A375 (cell line): ENCODE measurements at places on chromosomes 4 and X. TPM values are rescaled to one million over a fixed set of nuclear protein-coding genes. Genes with fewer than 3 reads are reported as not detected.

SASH3 gene
- total RNA-seq = not detected in 2 replicates

SLC26A1 gene
- total RNA-seq = 0.05 TPM in 1 of 2 replicates, not detected in the other

NAA11 gene
- 48.1 and 52.4 TPM in 2 replicates for total RNA-seq

MMRN1 gene
- not detected in 2 replicates for total RNA-seq

USO1 gene
- 46.9 and 51.6 TPM in 2 replicates for total RNA-seq

PPP1R2C gene
- not detected in 2 replicates for total RNA-seq

GPRASP1 gene
- 0.11 and 0.61 TPM in 2 replicates for total RNA-seq

TCEAL6 gene
- total RNA-seq = not detected in 2 replicates

TEX13B gene
- total RNA-seq = not detected in 2 replicates

PTPN13 gene
- total RNA-seq = 12.1 and 13.1 TPM in 2 replicates

MAGEC1 gene
- 0.15 and 0.19 TPM in 2 replicates for total RNA-seq

USP17L10 gene
- total RNA-seq = not detected in 2 replicates

CFAP99 gene
- total RNA-seq = not detected in 2 replicates

GLRA2 gene
- total RNA-seq = not detected in 2 replicates

FOXR2 gene
- 11.8 TPM in 2 replicates for total RNA-seq

GPR82 gene
- total RNA-seq = not detected in 2 replicates

OPN1MW gene
- not detected in 2 replicates for total RNA-seq

TBC1D19 gene
- total RNA-seq = 5.4 and 6.8 TPM in 2 replicates

HSFX4 gene
- total RNA-seq = not detected in 2 replicates

MGAT4D gene
- not detected in 2 replicates for total RNA-seq

TMEM35A gene
- total RNA-seq = not detected in 2 replicates

ERAS gene
- total RNA-seq = not detected in 2 replicates

CPLX1 gene
- total RNA-seq = 0.05 TPM in 1 of 2 replicates, not detected in the other

GAGE12J gene
- 0.57 and 12.5 TPM in 2 replicates for total RNA-seq

STK26 gene
- total RNA-seq = 9.9 and 14.4 TPM in 2 replicates

GYPE gene
- total RNA-seq = not detected in 2 replicates

SRP72 gene
- 138 and 151 TPM in 2 replicates for total RNA-seq

RGN gene
- total RNA-seq = 0.19 TPM in 1 of 2 replicates, not detected in the other

NR0B1 gene
- 0.37 and 0.91 TPM in 2 replicates for total RNA-seq

VCX3B gene
- 31.7 and 34.5 TPM in 2 replicates for total RNA-seq

MAGEA10 gene
- 10.1 and 12.9 TPM in 2 replicates for total RNA-seq

REELD1 gene
- not detected in 2 replicates for total RNA-seq

DSPP gene
- total RNA-seq = not detected in 2 replicates

KIAA1210 gene
- not detected in 2 replicates for total RNA-seq

PCYT1B gene
- 1.4 and 3.0 TPM in 2 replicates for total RNA-seq

F8 gene
- 0.58 and 3.5 TPM in 2 replicates for total RNA-seq

CLDN22 gene
- total RNA-seq = not detected in 2 replicates

SYTL5 gene
- 62.6 and 66.9 TPM in 2 replicates for total RNA-seq

ASB9 gene
- total RNA-seq = 20.6 and 25.1 TPM in 2 replicates

TEX11 gene
- total RNA-seq = not detected in 2 replicates

RTL9 gene
- 0.11 and 0.23 TPM in 2 replicates for total RNA-seq

MBNL3 gene
- total RNA-seq = 1.6 and 3.1 TPM in 2 replicates

SPRY1 gene
- total RNA-seq = 14.6 and 18.2 TPM in 2 replicates

EPGN gene
- not detected in 2 replicates for total RNA-seq

MAGEA12 gene
- 115 and 120 TPM in 2 replicates for total RNA-seq

NKX3-2 gene
- total RNA-seq = 0.53 and 0.74 TPM in 2 replicates

HNRNPDL gene
- total RNA-seq = 332 and 396 TPM in 2 replicates

ZNF718 gene
- total RNA-seq = 1.6 and 2.3 TPM in 2 replicates

RPA4 gene
- 0.68 and 0.82 TPM in 2 replicates for total RNA-seq
